ENCODE measurements at places on chromosomes 2 and 18.
A peak's percentile ranks its signal among the peaks of the same experiment; 100 is the strongest.

GRCh38 chr2:189407281-189408209 is 33.7 kb upstream of the WDR75 start:
- DNase-seq, result peak; percentile 87

DNA sequence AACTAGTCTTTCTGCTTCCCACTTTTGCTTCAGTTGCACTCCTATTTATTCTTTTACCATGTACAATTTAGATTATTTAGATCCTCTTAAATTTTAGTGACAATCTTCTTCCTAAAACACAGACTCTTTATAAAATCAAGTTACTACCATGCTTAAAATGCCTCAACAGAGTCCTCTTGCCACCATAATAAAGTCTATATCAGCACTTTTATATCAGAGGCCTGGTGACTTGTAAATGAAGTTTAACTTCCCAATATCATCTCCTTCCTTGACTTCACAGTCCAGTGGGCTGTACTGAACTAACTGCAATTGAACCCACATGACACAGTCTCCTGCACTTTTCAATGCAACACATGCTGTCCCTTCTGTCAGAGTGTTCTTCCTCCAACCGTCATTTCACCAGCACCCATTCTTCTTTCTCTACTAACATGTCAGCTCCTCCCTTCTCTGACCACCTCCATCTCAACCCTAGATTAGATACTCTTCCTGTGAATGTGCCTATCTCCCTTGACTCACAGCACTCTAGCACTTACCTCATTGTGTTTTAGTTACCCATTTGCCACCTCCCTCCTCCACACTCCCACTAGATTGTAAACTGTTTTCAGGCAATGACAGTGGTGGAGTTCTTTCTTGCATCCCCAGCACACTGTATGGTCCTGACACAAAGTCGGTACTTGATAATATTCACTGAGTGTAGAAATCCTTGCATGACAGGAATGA is 414.9 kb downstream of the SATB2 start:
- DNase-seq, result no peak

DNA sequence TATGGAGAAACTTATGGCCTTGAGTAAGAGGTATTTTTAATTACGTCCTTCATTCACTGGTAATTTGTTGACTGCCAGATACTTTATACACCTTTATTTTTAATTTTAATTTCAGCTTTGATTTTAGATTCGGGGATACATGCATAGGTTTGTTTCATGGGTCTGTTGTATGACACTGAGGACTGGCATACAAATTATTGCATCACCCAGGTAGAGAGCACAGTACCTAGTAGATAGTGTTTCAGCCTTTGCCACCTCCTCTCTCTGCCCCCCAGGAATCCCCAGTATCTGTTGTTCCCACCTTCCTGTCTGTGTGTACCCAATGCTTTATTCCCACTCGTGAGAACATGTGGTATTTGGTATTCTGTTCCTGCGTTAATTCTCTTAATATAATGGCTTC is 137.9 kb downstream of the RTN4 start:
- DNase-seq, result no peak

DNA sequence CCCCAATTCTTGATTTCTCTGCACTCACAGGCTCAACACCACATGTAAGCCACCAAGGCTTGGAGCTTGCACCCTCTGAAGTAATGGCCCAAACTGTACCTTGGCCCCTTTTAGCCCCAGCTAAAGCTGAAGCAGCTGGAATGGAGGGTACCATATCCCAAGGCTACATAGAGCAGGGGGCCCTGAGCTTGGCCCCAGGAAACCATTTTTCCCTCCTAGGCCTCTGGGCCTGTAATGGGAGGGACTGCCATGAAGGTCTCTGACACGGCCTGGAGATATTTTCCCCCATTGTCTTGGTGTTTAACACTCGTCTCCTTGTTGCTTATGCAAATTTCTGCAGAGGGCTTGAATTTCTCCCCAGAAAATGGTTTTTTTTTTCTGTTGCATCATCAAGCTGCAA is 69.7 kb downstream of the SKA1 start:
- no peak for DNase-seq

- no peak for DNase-seq
Measured at GRCh38 chr2:157840568-157841156, 35.5 kb downstream of the ACVR1 start.

GRCh38 chr18:27014841-27015240 is 149.3 kb upstream of the AQP4 start:
- DNase-seq, result no peak
